Stimulated activated CD4-positive, alpha-beta T cell treated with anti-CD3 and anti-CD28 coated beads, Interleukin-1b, Interleukin-23, amount 100 ng/mL, for 1 hour (primary cell): ENCODE measurements at places on chromosomes 6 and 20.

DNA sequence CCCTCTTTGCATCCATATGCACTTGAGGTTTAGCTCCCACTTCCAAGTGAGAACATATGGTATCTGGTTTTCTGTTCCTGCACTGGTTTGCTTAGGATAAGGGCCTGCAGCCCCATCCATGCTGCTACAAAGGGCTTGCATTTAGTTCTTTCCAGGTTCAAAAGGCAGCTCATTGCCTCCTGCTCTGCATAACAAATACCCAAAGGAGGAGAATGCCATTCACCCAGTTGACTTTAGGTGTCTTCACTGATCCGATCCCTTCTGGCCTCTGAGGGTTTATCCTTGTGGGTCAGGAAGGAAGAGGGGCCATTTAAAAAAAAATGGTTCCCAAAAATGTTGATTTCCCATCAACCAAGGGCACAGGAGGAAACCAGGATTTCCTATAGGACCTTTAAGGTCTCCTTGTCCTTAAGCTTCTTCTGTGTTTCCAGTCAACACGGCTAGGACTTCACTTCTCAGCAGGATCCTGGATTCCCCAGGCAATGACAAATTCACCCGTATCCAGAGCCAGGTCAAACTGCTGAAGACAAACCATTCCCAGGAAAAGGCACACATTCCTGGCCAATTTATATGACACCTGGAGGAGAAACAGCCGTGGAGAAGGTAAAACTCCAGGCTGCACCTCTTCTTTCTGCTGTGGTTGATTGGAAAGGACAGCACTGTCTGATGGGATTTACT lies 447.7 kb upstream of the CDH4 start:
- no peak for DNase-seq

GRCh38 chr6:18823782-18824386 lies 436.7 kb downstream of the RNF144B start:
- DNase-seq = no peak

DNA sequence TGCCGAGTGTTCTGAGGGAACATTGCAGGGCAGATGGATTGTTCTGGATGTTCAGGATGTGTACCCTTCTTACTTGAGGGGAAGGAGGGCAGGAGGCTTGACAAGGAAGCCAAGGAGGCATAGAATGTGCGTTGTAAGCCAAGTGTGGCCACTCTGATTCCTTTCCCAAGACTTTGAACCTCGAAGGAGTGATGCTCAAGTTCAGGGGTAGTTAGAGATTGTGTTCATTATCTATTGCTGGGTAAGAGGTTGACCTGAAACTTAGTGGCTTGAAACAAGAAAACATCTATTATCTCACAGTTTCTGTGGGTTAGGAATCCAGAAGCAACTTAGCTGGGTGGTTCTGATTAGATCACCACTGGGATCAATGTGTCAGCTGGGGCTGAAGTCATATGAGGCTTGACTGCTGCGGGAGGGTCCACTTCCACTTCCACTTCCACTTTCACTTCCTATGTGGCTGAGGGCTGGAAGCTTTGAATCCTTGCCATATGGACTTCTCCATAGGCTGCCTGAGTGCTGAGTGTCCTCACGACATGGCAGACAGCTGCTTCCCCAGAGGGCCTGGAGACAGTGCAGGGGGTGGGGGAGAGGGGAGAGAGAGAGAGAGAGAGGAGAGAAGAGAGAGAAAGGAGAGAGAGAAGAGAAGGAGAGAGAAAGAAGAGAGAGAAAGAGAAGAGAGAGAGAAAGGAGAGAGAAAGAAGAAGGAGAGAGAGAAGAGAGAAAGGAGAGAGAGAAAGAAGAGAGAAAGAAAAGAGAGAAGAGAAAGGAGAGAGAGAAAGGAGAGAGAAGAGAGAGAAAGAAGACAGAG lies 6.9 kb upstream of the CD40 start:
- DNase-seq = no peak

DNA sequence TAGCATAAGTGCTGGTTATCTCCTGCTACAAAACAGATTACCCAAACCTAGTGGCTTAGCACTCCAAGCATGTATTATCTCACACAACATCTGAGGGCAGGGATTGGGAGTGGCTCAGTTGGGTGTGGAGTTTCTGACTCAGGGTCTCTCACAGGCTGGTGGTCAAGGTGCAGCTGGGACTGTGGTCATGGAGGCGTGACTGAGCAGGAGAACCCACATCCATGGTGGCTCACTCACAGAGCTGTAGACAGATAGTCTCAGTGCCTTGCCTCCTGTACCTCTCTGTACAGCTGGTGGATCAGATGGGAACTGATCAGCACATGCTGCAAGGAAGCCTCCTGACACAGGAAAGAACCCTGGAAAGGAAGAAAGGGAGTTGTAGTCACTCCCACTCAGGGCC lies 83.1 kb upstream of the CST7 start:
- no peak for DNase-seq

DNA sequence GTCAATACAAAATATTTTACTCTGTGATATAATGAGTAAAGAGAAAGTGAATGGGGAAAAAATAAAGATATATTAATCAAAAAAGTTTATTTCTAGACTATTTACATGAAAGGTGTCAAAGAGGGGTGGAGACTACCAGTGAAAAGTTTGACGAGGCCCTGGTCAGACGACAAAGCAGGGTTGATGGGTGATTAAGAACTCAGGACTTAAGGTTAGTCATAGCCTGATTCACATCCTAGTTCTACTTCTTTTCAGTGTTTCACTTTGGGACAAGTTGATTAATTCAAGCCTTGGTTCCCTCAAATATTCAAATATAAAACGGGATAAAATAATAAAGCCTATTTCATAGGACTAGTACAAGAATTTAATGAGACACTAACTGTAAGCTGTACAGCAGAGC lies 178.2 kb upstream of the HS3ST5 start:
- no peak for DNase-seq

- DNase-seq = no peak
Observed at GRCh38 chr6:148445116-148445515, 102.5 kb downstream of the SASH1 start.

GRCh38 chr20:33345342-33345741 lies 56.0 kb downstream of the CDK5RAP1 start:
- DNase-seq = no peak

- no peak for DNase-seq
Observed at GRCh38 chr6:106629859-106630163, 433 bp downstream of the QRSL1 start.

- no peak for DNase-seq
Observed at GRCh38 chr20:10961651-10962288, 288.0 kb upstream of the JAG1 start.
